ENCODE measurements at places on chromosomes 5 and 9.

- no peak for DNase-seq
Measured at GRCh38 chr9:110110154-110110553, 97.8 kb downstream of the C9orf152 start.

DNA sequence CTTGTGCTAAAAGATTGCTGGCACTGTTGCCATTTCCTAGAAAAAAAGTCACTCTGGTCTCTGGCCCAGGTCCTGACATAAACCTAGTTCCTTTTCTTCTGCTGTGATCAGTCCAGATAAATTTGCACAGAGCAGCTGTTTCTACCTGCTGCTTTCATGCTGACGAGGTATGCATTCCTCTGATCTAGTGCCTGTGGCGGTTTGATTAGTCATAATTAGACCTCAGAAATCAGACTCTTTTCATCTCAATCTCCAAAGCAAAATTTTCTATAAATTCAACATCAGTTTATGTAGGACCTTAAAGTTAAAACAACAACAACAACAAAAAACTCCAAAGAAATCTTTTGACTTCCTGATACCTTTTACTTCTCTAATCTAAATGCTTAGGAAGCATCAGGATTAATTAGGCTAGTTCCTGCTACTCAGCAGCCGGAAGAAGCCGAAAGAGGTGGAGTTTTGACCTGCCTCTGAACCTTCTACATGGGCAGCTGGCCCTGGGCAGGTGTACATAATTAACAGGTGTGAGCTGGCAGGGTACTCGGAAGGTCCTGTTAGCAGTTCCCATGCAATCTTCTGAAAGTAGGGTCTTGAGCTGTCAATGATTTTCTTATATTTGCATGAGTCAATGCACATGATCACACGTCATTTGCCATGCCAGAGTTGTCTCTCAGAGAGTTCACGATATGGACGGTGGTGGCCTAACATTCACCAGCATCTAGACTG, 83.3 kb upstream of the CCDC112 start:
- DNase-seq: no peak

- DNase-seq: peak; percentile 76
Measured at GRCh38 chr5:177500685-177501522, 3.5 kb upstream of the PDLIM7 start.

DNA sequence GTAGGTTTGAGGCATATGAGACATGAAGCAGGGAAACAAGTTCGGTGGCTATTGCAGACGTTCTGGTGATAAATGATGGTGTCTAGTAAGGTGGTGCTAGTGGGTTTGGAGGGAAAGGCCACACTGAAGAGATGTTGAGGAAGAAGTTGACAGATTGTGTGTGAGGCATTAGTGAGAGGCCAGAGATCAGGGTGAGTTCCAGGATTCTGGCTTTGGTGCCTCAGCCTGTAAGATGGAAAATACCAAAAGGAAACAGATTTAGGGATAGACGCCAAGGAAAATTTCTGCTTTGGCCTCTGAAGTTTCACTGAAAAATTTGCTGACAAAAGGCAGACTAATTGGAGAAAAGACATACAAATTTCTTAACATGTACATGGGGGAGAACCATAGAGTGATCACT, 6.4 kb upstream of the PAIP1 start:
- no peak for DNase-seq

DNA sequence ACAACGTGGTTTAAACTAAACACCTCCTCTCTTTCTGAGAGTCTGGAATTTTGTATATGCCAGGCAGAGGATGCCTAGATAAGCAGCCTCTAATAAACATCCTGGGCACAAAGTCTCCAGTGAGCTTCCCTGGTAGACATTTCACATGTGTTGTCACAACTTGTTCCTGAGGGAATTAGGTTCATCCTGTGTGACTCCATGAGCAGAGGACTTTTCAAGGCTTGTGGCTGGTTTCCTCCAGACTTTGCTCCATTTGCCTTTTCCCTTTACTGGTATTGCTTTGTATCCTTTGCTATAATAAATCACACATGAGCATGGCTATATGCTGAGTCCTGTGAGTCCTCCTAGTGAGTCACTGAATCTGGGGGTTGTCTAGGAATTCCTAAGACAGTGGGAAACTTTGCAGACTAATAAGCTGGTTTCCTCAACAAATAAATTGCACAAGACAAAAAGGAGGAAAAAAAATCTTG, 77.4 kb downstream of the NR2F1-AS1 start:
- DNase-seq: no peak

GRCh38 chr9:119818726-119819435, 449.6 kb upstream of the BRINP1 start:
- DNase-seq: no peak

GRCh38 chr9:87542141-87542540, 44.5 kb downstream of the DAPK1 start:
- DNase-seq: no peak

DNA sequence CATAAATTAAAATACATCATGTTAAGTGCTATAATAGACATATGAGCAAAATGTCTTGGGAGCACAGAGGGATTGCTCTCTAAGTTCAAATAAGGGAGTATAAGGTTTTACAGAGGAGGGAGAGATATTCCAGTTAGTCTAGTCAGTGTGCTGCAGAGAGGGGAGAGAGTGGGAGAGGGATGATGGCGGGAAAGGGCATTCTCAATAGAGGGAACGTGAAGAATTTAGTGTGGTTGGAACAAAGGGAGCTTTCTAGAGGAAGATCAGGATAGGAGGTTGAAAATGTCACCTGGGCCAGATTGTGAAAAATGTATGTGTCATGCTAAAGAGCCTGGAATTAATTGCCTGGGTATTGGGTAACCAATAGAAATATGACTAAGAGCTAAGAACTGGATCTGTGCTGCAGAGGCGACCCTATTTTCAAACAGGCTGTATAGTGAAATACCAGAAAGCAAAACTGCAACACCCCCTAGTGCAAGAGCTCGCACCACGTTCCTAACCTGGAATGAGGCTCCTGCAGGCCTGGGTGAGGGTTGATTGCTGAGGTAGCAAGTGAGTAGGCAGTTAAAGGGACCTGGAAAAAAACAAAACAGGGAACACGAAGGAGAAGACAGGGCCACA, 791.8 kb upstream of the C9orf72 start:
- no peak for DNase-seq

- DNase-seq: no peak
Measured at GRCh38 chr5:100641833-100642232, 106.7 kb downstream of the FAM174A start.

DNA sequence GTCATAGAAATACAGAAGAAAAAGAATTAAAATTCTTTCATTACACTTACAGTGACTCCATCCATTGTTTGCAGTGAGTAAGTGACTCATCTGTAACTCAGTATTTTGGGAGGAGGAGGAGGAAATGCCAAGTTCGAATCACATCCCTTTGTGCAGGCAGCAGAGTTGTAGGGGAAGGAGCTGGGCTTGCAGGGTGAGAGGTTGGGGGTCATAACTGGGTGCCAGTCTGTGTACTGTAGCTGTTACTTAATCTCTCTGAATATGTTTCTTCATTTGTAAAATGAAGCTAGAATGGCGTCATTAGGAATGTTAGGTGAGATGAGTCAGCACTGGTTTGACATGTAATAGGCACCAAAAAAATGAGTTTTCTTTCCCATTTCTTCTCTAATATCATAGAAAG, 235.7 kb upstream of the ADAMTSL1 start:
- no peak for DNase-seq

DNA sequence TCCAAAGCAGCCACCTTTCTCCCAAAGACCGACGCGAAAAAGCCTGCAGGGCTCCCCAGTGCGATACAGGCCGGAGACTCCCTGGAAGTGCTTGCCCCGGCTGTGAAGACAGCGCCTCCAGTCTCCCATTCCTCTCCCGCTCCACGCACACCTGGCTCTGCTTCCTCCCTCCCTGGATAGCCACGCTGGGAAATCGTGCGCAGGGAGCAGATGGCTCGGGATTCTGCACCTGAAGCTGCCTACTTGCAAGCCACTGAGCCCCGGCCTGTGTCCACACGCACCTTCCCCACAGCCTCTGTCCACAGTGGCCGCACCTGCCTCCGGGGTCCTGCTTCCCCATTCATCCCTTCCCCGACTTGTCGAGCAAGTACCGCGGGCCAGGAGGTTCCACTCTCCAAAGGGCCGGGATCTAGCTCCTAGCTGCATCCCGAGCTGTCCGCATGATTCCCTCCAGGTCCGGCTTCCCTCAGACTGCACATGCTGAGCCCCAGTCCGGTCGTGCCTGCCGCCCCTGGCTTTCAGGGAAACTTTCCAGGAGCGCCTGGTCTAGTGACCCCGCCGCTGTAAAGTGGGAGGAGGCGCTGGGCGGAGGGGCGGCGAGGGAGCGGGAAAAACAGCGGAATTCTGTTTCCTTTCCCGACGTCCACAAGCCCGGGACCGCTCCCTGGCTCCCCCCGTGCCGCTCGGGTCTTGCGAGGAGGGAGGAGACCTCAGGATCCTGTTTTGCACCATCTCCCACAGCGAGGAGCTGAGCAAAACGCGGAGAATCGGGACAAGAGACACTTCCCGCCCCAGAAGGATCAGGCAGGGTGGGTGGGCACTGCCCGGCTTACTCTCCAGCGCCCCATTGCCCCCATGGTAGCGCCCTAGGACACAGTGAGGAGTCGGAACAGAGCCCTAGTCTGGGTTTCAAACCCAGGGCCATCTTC, 2.0 kb downstream of the SEMA6A start:
- DNase-seq: no peak

GRCh38 chr5:80739057-80739456, 84.3 kb upstream of the DHFR start:
- no peak for DNase-seq

DNA sequence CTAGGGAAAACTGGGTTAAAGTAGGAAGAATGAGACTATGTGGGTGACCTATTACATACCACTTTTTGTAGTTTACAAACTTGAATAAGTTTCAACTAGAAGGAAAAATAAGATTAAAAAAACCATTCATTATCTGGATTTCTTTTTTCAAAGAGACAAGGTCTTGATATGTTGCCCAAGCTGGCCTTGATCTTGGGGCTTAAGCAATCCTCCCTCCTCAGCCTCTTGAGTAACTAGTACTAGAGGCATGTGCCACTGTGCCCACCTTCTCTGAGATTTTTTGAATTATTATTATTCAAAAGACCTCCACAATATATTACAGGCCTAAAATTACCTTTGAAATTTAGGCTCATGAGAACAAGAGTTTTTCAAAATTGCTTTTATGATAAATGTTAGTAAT, 63.2 kb downstream of the NR2F1-AS1 start:
- no peak for DNase-seq

GRCh38 chr9:137878146-137878941, 762 bp downstream of the CACNA1B start:
- DNase-seq: peak; percentile 14

- DNase-seq: no peak
Measured at GRCh38 chr5:54653956-54654614, 136.5 kb downstream of the SNX18 start.

DNA sequence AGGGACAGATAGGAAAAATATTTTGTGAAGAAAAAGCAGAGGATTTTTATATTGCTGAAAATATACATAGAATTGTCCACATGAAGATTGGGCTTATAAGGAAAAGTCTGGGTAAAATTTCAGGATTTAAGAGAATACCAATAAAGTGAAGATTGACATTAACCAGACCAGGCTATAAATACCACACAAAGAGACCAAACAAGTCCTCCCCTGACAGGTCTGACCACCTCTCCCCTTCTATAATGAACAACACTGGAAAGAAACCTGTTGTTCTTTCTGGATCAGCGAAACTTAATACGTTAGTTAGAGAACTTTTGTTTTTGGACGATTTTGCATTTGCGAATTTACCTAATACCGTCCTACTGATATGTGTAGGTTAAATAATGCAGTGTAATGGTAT, 138.3 kb downstream of the ISL1 start:
- no peak for DNase-seq

GRCh38 chr9:7212101-7212500, 454.3 kb downstream of the KDM4C start:
- no peak for DNase-seq

GRCh38 chr9:117664419-117664818, 39.8 kb upstream of the TLR4 start:
- no peak for DNase-seq

GRCh38 chr5:121031491-121031890, 567.4 kb downstream of the PRR16 start:
- DNase-seq: no peak

GRCh38 chr5:96873449-96873848, 2.9 kb upstream of the ERAP2 start:
- no peak for DNase-seq

GRCh38 chr9:34892886-34893285, 65.2 kb upstream of the PHF24 start:
- no peak for DNase-seq

DNA sequence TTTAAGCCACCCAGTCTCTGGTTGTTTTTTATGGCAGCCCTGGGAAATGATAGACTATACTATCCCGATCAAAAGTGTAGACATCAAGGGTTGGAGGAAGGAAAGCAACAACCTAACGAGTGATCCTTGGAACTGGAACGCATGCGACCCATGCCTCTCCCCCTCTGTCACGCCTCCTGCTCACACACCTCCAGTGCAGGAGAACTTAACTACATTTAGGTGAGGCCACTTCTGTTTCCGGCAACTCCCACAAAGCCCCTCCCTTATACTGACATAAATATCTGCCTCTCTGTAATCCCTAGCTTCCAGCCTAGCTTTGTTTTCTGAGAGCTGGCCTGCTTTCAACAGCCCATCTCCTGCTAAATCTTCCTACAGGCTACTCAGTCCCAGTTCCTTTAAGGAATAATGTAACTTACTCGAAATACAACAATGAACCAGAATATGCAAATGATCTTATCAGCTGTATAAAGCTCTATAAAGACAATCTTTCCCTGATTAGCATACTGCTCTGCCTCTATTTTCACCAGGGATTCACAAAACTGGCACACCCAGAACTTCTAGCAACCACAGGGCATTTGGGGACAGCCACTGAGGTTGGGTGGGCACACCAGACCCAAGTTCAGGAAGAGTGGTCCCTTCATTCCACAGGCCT, 73.9 kb downstream of the GABBR2 start:
- no peak for DNase-seq

DNA sequence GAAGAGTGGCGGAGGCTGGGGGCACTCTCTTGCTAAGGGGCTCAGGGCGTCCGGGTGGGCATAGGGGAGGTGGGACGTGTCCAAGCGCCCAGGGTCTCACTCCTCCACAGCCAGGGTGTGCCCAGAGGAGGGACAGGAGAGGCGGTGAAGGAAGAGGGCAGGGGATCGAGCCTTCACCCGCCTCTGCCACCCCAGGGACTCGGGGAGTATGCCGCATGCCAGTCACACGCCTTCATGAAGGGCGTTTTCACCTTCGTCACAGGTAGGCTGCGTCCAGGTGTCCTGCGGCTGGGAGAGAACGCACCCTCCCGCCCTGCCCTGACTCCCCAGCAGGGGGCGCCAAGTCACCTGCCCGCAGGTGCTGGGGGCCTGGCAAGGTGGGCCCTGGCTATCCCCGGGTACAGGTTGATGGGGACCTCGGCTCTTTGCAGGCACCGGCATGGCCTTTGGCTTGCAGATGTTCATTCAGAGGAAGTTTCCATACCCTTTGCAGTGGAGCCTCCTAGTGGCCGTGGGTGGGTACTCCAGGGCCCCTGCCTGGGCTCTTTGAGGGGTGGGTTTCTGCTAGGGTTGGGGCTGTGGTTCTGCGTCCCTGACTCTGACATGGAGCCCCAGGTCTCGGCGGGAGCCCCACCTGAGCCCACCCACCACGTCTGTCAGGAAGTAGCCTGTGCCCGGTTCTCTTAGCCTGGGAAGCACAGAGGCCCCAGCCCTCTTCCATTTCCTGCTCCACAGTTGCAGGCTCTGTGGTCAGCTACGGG, 552 bp downstream of the TMEM141 start:
- peak; percentile 64 for DNase-seq

All from naive thymus-derived CD4-positive, alpha-beta T cell (primary cell).